A549 treated with CpdA at 1 μM for 4 hours (cell line): ENCODE measurements at places on chromosomes 3 and 15. TPM values are rescaled to one million over a fixed set of nuclear protein-coding genes. Genes with fewer than 3 reads are reported as not detected.

The CYP11A1 gene
- not detected in 5 replicates for total RNA-seq

The SLC30A4 gene
- 1.1 to 1.7 TPM (median 1.6 TPM) in 5 replicates for total RNA-seq

The ESYT3 gene
- 0.61 to 0.87 TPM (median 0.68 TPM) in 5 replicates for total RNA-seq

The TMEM207 gene
- not detected in 5 replicates for total RNA-seq

The SLC22A14 gene
- 0.06 to 0.10 TPM in 2 of 5 replicates, not detected in the others for total RNA-seq

The KLF13 gene
- 65.9 to 84.1 TPM (median 73.4 TPM) in 5 replicates for total RNA-seq

The THPO gene
- total RNA-seq, result 0.03 TPM in 1 of 5 replicates, not detected in the others

The CP gene
- total RNA-seq, result 3.4 to 8.3 TPM (median 5.9 TPM) in 5 replicates

The CDHR4 gene
- total RNA-seq, result 0.16 to 0.53 TPM (median 0.40 TPM) in 5 replicates

The GHSR gene
- total RNA-seq, result not detected in 5 replicates

The HDGFL3 gene
- 49.8 to 80.7 TPM (median 56.0 TPM) in 5 replicates for total RNA-seq

The GOLGA6A gene
- total RNA-seq, result 0.07 to 0.14 TPM (median 0.11 TPM) in 4 of 5 replicates, not detected in the other

The TMED3 gene
- total RNA-seq, result 149 to 200 TPM (median 195 TPM) in 5 replicates

The HIGD2B gene
- not detected in 5 replicates for total RNA-seq

The DNAJB8 gene
- total RNA-seq, result not detected in 5 replicates
